GM20000 (cell line): ENCODE measurements at places on chromosomes 11 and 22.

GRCh38 chr11:61505640-61506155, 2.9 kb upstream of the LRRC10B start:
- DNase-seq, result no peak

DNA sequence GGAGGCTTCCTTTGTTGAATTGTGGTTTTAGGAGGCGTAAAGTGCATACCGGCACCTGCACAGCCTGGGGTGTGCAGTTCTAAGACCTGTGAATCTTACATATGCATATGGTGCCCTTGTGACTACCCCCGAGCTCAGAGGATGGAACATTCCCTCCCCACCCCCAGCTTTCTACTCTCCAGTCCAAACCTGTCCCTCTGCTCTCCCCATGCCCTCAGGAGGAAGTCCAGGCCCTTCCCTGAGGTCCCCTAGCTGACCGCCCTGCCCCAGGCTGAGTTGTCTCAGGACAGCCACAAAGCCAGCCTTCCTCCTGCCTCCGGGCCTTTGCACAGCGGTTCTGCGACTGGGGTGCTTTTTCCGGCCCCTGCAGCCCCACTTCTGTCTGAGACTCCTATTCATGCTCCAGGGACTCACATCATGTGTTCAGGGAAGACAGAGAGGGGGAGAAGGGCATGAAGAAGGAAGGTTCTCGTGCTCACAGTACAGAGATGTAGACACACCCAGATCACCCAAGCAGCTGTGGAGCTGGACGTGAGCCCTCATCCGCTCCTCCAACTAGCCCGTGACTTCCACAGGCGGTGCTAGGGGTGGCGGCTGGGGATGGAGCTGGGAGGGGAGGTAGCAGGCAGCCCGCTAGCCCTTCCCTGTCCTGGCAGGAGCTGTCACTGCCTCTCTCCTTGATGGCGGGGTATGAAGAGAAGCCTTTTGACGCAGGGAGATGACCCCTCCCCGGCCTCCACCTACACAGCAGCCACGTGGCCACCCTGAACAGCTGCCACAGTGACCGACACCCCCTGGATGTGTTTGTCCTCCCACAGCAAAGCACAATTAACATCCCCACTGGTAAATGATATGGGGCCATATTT, 50.8 kb downstream of the FLRT1 start:
- DNase-seq, result no peak

DNA sequence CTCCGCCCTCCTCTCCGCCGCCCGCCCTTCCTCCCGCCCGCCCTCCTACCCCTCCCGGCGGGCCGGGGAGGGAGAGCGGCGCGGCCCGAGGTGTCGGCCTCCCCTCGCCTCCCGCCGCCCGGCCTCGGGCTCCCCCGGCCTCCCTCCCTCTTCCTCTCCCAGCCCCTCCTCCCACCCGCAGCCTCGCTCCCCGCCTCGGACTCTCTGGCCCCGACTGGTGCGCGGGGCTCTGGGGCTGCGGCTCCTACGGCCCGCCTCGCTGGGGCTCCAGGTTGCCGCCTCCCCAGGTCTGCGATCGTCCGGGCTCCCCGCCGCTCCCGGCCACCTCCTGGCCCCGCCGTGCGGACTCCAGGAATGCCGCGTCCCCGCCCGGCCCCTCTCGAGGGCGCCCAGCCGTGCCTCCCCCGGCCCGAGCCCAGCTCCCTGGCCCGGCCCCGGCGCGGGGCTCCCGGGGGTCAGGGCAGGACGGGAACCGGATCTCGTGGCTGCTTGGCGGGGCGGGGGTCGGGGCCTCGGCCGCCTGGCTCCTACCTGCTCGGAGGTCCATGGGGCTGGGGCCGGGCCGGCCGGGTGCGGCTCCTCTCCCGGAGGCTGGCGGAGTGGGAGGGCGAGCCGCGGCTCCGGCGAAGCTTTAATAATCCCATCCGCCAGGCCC, at the start of gene CLCF1:
Gene CLCF1 (minus strand): TSS at position 606 of the 655 bp plus-strand sequence. CDS start 59 bp downstream, at position 547.
- DNase-seq, result peak; percentile 88

GRCh38 chr11:6156628-6157359, 13.3 kb downstream of the OR52B2 start:
- no peak for DNase-seq

DNA sequence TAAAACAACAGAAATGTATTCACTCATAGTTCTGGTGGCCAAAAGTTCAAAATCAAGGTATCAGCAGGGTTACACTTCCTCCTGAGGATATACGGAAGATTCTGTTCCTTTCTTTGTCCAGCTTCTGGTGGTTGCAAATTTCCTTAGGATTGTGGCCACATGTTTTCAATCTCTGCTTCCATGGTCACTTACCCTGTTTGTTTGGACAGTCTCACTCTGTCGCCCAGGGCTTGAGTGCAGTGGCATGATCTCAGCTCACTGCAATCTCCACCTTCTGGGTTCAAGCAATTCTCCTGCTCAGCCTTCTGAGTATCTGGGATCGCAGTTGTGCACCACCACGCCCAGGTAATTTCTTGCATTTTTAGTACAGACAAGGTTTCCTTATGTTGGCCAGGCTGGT, 534.3 kb downstream of the KCNA4 start:
- no peak for DNase-seq
